HEK293T (cell line): ENCODE measurements at places on chromosomes 5 and 9.

- no peak for DNase-seq
These were observed 31.2 kb downstream of the SEMA4D start for GRCh38 chr9:89466451-89467277.

DNA sequence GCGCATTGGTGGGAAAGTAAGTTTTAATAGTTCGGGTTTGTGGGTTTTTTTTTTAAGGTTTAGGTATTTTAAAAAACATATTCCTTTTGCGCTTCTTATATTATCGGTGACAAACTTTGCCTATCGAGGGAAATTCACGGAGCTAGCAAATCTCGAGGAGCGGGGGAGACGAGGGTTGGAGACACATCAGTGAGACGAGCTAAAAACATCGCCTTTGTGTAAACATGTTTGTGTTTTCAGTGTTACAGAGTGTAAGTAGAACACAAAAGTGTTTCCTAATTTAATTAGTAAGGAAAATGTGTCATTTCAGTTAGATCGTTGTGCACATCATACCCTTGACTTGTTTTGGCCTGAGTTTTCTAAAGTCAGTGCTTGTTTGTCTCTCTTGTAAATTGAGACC, 945 bp downstream of the BTF3 start:
- DNase-seq, result no peak

DNA sequence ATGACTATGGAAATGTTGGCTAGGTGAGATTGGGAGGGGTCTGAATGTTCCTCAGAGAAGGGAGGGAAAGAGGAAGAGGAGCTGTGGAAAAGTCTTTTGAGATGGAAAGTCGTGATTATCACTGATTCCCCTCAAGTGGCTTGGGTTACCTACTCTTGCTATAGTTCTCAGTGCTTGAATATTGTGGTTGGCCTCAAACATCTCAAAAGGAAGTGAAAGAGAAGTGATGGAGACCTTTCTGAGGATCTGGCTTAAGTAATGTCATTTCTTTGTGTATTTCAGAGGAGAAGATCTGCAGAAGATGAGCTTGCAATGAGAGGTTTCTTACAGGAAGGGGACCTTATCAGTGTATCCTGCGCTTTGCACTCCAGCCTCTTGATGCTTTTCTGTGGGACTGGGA, 5.5 kb downstream of the EXOSC2 start:
- DNase-seq, result no peak

GRCh38 chr5:173523388-173523787, 93.1 kb downstream of the BOD1 start:
- no peak for DNase-seq

- no peak for DNase-seq
These were observed 17.0 kb downstream of the TTLL11 start for GRCh38 chr9:122076117-122076516.
